ENCODE measurements at places on chromosomes 3 and 15.
A peak's percentile ranks its signal among the peaks of the same experiment; 100 is the strongest.

DNA sequence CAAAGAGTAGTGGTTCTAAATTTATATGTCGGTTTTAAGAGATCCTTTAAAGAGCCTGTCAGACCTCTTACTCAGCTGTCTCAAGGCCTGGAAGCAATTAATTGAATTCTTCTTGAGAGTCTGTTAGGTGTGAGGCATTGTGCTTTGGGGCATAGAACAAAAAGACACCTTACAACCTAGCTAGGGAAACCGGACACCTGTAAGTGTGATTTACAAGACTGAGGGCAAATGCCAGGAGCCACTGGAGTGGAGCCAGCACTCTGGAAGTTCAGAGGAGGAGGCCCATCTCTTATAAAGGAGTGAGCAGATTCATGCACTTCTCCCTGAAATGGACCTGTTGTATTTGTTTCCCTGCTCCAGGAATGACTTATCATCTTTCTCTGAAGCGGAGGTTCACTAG, 97.7 kb upstream of the NUDT16 start:
- no peak for DNase-seq

DNA sequence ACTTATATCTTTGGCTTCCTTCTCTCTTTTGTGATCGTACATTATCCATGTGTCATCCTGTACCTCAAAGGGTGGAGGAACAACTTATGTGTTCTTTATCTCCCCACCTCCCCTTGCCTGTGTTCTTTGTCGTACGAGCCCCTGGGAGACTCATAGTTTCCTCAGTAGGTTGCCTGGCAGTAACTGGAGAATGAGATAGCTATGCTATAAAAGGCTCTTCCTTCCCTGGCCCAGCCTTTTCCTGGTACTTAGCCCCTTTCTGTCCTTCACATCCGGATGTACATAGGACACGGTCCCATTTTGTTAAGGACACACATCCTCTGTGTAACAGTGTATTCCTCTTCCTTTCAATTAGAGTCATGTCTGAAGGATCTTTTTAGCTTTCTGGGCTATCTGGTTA, 32.1 kb downstream of the PLCL2 start:
- no peak for DNase-seq

GRCh38 chr15:78551902-78552301, 11.7 kb downstream of the PSMA4 start:
- DNase-seq, result no peak

GRCh38 chr15:45225506-45226273, 26.3 kb upstream of the SLC28A2 start:
- DNase-seq, result peak; percentile 53

- DNase-seq, result no peak
These were observed 39.6 kb downstream of the MLH1 start for GRCh38 chr3:37032961-37033360.

- no peak for DNase-seq
These were observed 22.1 kb downstream of the PPCDC start for GRCh38 chr15:75045332-75046015.

GRCh38 chr3:43523454-43524053, 98.3 kb downstream of the ANO10 start:
- DNase-seq, result peak; percentile 46

- no peak for DNase-seq
These were observed 73.2 kb downstream of the CD47 start for GRCh38 chr3:108017587-108017986.

GRCh38 chr15:66241908-66242285, 11.7 kb downstream of the MEGF11 start:
- no peak for DNase-seq

DNA sequence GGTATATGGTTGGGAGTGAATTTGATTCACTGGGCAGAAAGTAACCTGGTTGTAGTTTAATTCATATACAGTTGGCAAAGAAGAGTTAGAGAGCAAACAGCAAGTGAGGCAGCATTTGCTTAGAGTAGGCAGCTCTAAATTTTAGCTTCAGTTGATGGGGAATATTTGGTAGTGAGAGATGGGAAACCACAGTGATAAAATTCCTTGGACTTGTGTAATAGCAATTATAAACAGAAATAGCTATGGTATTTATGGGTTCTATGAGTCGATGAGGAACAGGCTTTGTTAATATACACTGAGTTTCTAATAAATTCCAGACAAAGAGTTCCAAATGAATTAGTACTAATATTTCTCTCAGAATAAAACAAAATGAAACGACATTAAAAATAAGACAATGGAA, 894.0 kb downstream of the ROBO2 start:
- DNase-seq, result no peak

DNA sequence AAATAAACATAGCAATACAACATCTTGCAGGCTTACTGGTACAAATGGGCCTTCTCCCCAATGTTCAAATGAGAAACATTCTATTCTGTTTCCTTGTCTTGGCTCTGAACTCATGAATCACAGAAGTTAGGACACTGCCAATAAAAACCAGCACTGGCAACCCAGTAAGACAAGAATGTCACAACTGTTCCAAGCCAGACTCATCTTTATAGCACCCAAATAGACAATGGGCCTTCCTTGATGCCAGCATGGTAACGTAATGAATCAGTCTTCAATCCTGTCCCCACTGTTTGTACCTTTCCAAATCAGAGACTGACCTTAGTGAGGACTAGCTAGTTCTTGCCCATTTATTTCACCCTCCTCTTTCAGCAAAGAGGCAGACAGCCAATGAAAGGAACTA, 14.1 kb upstream of the RPS17 start:
- DNase-seq, result no peak

DNA sequence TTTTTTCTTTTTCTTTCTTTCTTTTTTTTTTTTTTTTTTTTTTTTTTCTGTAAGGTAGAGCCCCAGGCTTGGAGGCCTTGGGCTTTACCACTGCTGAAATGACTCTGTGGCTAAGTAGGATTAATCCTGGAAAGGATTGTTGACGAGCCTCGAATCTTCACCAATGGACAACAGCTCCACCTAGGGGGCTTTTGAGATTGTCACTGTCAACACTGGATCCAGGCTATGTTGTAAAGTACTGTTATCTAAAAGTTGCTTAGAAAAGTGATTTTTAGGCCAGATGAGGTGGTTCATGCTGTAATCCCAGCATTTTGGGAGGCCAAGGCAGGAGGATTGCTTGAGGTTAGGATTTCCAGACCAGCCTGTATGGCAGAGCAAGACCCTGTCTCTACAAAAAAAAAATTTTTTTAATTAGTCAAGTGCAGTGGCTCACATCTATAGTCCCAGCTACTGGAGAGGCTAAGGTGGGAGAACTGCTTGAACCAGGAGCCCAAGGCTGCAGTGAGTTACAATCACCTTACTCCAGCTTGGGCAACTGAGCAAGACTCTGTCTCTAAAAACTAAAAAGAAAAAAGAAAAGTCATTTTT, 41.6 kb downstream of the KLHL18 start:
- DNase-seq, result peak; percentile 85

DNA sequence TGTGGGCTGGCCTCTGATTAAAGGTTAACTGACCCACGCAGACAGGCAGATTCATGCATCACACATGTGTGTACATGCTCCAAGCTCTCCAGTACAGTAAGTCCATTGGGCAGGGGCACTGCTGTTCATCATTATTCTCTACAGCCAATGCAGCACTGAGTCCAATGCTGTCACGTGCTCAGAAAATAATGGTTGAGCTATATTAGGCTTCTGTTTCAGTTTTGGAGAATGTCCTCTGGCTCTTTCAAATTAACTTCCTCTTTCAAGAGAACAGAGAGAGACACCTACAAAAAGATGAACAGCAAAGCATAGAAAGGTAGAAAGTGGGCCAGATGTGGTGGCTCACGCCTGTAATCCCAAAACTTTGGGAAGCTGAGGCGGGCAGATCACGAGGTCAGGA, 202.6 kb downstream of the MEX3B start:
- no peak for DNase-seq

DNA sequence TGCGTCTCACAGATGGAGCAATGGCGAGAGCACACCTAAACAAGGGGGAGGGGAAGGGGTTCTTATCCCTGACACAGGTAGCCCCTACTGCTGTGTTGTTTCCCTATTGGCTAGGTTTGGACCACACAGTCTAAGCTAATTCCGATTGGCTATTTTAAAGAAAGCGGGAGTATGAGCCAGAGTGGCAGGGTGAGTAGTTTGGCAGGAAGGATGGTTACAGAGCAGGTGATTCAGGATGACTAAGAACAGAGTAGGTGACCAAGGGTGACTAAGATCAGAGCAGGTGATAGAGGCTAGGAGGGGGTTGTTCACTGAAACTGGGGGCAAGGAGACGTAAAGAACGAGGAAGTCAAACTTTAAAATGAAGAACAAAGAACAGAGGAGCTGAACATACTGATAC, 511.8 kb downstream of the EDEM1 start:
- no peak for DNase-seq

- DNase-seq, result peak; percentile 46
These were observed 172.2 kb downstream of the SSR3 start for GRCh38 chr3:156382458-156383346.

DNA sequence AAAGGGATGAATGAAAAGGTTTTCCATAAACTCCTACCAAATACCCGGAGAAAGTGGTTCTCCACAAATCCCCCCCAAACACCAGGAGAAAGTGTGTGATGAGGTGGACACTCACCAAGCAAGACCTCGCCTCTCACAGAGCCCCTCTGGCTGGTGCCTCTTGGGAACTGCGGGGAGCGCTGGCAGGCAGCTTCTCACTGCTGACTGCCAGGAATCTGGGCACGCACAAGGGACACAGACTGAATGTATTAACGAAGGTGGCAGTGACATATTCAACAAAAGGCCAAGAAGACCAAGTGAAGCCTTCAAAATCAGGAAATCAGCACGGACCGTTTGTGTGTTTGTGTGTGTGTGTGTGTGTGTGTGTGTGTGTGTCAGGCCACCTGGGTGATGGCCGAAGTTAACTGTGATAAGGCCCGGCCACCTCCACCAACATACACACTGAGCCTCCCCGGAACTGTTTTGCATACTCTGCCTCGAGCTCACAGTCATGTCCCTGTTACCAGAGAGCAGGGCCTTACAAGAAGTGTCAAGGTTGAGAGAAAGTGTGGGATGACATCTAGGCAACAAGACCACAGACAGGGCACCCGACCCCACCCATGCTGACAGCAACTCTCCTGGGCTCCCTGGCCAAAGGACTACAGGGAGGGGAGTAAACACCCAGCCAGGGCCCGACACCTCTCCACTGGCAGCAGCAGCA, 18.0 kb downstream of the ATP10A start:
- no peak for DNase-seq

DNA sequence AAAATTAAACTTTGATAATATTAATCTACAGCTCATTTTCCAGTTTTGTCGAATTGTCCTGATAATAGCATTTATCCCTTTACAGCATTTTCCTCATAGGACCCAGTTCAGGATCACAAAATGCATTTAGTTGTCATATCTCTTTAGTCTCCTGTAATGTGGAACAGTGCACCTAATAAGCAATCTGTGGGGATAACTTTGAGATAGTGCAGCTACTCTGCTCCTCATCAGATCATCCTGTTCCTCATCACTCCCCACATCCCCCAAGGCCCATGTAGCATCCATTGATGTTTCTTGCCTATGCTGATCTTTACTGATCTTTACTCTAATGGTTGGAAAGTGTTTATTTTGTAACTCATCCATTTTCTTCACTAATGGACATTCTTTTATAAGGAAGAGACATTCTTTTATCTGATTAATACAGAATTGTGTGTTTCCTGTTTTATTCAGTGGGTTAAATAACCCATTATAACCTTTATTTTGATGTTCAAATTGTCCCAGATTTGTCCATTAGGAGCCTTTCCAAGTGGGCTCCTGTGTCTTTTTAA, 7.5 kb downstream of the RNF111 start:
- DNase-seq, result no peak
